ENCODE measurements at places on chromosomes 5 and 9. TPM values are rescaled to one million over a fixed set of nuclear protein-coding genes. Genes with fewer than 3 reads are reported as not detected.

DNA sequence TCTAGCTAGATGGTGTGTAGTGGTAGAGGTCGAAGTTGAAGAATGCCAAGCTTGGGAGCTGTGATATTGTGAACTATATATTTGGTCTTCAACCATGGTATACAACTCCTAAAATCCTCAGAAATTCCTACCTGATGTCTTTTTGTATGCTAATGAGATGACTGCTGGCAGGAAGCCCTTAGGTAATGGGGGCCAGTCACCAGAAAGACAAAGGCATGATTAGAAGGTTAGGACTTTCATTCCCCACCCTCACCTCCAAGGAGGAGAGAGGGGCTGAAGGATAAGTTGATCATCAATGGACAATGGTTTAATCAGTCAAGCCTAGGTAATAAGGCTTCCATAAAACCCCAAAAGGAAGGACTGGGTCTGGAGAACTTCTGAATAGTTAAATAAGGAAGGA, 285.7 kb upstream of the POU5F2 start:
- no peak overlapping the region for H3K4me3 ChIP-seq
- DNase-seq, result no peak
- H3K36me3 ChIP-seq, result no peaks in the 10 kb centered on the region
- H3K4me1 ChIP-seq, result peaks cover 4% of the 10 kb centered on the region
- H3K27me3 ChIP-seq, result no peaks in the 10 kb centered on the region

- no peaks in the 10 kb centered on the region for H3K27me3 ChIP-seq
- no peak for DNase-seq
- H3K36me3 ChIP-seq, result no peaks in the 10 kb centered on the region
- H3K4me1 ChIP-seq, result no peaks in the 10 kb centered on the region
Observed at GRCh38 chr5:175047048-175047447, 322.7 kb downstream of the MSX2 start.

- no peak for DNase-seq
- H3K4me3 ChIP-seq, result no peak overlapping the region
- H3K27me3 ChIP-seq, result no peaks in the 10 kb centered on the region
Observed at GRCh38 chr5:106530150-106530549, 1140.6 kb downstream of the EFNA5 start.

DNA sequence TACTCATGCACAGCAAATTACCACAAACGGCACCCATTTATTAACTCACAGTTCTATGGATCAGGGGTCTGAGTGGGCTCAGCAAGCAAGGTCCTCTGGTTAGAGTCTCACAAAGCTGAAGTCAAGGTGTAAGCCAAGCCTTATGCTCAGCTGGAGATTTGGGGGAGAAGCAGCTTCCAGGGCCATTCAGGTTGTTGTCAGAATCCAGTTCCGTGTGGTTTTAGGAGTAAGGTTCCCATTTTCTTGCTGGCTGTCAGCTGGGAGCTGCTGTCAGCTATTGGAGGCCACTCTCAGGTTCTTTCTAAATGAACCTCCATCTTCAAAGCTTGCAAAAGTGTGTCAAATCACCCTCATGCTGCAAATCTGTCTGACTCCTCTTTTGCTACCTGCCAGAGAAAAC, 17.7 kb downstream of the FCN2 start:
- H3K36me3 ChIP-seq, result no peaks in the 10 kb centered on the region
- peaks cover 13% of the 10 kb centered on the region for H3K4me1 ChIP-seq
- no peak for DNase-seq
- no peak overlapping the region for H3K27ac ChIP-seq
- no peak overlapping the region for H3K4me3 ChIP-seq

- H3K4me1 ChIP-seq, result peaks cover 11% of the 10 kb centered on the region
- H3K27ac ChIP-seq, result no peak overlapping the region
- no peaks in the 10 kb centered on the region for H3K27me3 ChIP-seq
- peak; percentile 48 for DNase-seq
- H3K4me3 ChIP-seq, result no peak overlapping the region
Observed at GRCh38 chr5:112878760-112879159, 17.7 kb downstream of the SRP19 start.

GRCh38 chr9:132946211-132946610, 1.8 kb upstream of the TSC1 start:
- no peak overlapping the region for H3K27ac ChIP-seq
- H3K36me3 ChIP-seq, result no peaks in the 10 kb centered on the region
- no peaks in the 10 kb centered on the region for H3K27me3 ChIP-seq
- H3K4me3 ChIP-seq, result no peak overlapping the region
- no peak for DNase-seq
- peaks cover 27% of the 10 kb centered on the region for H3K4me1 ChIP-seq

DNA sequence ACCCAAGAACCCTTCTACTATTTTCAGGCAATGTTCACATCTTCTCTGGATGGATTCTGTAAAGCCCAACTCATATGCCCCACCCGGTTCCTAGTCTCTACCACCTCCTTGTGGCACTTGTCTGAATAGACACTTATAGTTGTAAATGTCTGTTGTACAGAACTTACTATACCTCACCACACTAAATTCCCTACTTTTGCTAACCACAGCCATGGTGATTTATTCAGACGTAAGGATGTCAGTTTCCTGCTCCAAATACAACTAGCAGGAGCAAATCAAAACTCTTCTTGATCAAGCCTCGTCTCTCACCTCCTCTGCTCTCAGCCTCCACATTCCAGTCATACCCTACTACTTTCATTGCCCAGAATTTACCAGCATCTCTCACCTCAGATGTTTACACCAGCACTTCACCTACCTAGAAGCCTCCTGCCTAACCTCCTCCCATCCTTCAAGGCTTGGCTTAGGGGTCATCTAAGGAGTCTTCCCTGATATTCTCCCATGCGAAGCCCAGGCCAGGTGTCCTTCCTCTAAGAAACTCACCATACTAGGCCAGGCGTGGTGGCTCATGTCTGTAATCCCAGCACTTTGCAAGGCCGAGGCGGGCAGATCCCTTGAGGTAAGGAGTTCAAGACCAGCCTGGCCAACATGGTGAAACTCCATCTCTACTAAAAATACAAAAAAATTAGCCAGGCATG, 75.5 kb downstream of the MAPKAP1 start:
- peak; percentile 56 for DNase-seq
- no peaks in the 10 kb centered on the region for H3K27me3 ChIP-seq
- H3K27ac ChIP-seq, result peak overlapping the region; percentile 77
- H3K4me1 ChIP-seq, result peaks cover 35% of the 10 kb centered on the region
- H3K4me3 ChIP-seq, result no peak overlapping the region
- H3K36me3 ChIP-seq, result no peaks in the 10 kb centered on the region

GRCh38 chr9:119333507-119334229, 35.6 kb downstream of the BRINP1 start:
- DNase-seq, result no peak
- H3K27me3 ChIP-seq, result no peaks in the 10 kb centered on the region
- H3K36me3 ChIP-seq, result no peaks in the 10 kb centered on the region
- no peak overlapping the region for H3K27ac ChIP-seq

GRCh38 chr5:154168395-154168794, 22.1 kb upstream of the GALNT10 start:
- no peaks in the 10 kb centered on the region for H3K4me1 ChIP-seq
- no peaks in the 10 kb centered on the region for H3K36me3 ChIP-seq
- no peaks in the 10 kb centered on the region for H3K27me3 ChIP-seq
- H3K27ac ChIP-seq, result no peak overlapping the region
- no peak for DNase-seq
- H3K4me3 ChIP-seq, result no peak overlapping the region

DNA sequence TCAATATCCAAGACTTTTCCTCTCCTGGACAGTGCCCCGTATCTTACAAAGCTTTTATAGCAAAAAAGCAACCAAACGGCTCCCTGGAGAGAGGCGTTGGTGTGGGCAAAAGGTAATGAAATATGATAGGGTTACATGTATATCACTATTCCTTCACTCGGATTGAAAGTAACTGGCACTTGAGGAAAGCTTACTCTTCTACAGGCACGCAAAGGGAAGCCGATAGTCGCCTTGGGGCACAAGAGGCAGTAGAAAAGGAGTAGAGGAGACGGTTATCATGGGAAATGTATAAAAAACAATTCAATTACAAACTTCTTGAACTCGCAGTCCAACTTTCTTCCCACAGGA, 1.1 kb downstream of the DIAPH1 start:
- no peaks in the 10 kb centered on the region for H3K36me3 ChIP-seq
- H3K4me3 ChIP-seq, result peak overlapping the region; percentile 95
- H3K27me3 ChIP-seq, result no peaks in the 10 kb centered on the region

DNA sequence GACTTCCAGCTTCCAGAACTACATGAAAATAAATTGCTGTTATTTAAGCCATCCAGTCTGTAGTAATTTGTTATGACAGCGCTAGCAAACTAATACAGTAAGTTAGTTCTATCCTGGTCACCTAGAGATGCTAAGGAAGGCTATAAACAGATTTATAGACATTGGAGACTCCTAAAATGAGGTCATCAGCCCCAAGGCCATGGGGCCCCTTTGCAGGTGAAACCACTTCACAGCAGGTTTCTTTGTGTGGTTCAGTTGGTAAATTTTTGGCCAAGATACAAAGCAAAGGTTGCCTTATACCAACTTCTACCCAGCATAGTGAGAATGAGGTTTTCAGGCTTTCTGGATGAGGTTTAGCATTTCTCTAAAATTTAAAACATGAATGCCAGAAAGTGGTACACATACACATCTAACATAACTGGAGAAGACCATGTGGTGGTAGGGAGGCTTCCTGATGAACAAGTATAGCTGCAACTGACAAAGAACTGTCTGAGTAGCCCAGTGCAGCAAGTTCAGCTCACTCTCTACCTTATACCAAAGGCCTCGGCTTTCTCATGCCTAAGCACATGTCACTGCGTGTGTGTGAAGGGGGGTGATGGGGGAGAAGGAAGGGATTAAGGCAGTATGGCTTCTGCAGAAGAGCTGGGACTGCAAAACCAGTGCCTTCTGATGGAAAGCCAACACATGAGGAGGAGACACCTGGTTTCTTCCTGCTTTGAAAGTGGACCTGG, 264.6 kb upstream of the TAS2R1 start:
- H3K27ac ChIP-seq, result peak overlapping the region; percentile 16
- no peaks in the 10 kb centered on the region for H3K4me1 ChIP-seq
- peak; percentile 78 for DNase-seq

DNA sequence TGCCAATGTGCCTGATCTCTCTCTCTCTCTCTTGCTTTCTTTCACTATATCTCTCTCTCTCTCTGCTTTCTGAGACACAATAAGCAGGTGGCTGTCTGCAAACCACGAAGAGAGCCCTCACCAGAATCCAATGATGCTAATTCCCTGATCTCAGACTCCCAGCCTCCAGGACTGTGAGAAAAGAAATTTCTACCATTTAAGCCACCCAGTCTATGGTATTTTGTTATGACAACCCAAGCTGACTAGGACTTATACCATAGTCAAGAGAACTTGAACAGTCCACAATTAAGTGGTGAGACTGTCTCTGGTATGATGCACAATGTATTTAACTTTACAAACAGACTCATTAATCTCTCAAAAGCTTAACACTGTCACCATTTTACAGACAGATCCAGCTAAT, 67.0 kb downstream of the NFIB start:
- H3K4me3 ChIP-seq, result no peak overlapping the region
- DNase-seq, result no peak
- peaks cover 26% of the 10 kb centered on the region for H3K4me1 ChIP-seq
- no peak overlapping the region for H3K27ac ChIP-seq
- no peaks in the 10 kb centered on the region for H3K36me3 ChIP-seq

DNA sequence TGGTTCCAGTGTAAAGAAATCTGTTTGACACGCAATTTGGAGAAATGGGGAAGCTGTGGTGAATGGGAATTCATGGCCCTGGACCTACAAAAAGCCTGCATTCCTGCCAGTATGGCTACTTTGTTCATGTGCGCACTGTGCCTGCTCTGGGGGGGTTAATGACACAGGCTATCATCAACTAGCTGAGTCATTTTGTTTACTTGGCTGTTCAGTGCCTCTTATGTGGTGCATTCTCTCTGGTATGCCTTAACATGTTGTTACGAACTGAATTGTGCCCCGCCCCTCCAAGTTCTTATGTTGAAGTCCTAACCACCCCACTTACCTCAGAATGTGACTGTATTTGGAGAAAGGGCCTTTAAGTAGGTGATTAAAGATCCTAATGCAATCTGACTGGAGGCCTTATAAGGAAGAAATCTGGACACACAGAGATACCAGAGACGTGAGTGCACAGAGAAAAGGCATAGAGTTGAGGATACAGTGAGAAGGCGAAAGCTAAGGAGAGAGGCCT, 20.4 kb upstream of the UBAP1 start:
- H3K36me3 ChIP-seq, result no peaks in the 10 kb centered on the region
- peak; percentile 75 for DNase-seq
- H3K4me1 ChIP-seq, result peaks cover 20% of the 10 kb centered on the region
- no peaks in the 10 kb centered on the region for H3K27me3 ChIP-seq
- H3K4me3 ChIP-seq, result no peak overlapping the region

DNA sequence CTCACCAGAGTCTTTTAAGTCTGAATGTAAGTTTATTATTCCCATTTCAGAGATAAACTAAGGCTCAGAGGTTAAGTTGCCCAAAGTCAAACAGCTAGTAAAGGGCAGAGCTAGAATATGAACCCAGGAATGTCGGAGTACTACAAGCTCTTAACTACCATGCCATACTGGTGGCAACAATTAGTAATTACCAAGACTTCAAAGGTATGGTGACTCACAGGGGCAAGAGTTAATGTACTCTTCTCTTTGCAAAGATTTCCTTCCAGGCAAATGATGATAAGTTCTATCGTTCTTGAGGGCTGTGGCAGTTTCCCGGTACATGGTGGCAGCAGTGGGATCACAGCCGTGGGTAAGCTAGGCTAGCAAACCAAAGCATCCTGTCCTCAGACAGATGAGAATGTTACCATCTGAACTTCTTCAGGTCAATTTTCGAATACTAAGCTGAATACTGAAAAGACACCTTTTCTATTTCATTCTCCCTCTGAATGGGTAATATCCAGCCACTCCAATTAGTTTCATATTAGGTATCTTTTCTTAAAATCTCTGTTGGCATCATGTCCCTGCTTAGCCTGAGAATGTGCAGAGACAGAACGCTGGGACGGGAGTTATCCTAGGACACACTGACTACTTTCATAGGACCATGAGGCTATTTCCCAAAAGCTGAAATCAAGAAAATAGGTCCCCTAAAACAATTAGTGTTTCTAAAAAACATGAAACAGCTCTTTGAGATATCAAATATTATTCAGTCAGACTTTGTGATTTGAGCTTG, 117.0 kb upstream of the NR5A1 start:
- no peaks in the 10 kb centered on the region for H3K27me3 ChIP-seq
- no peak overlapping the region for H3K4me3 ChIP-seq
- H3K27ac ChIP-seq, result no peak overlapping the region
- no peaks in the 10 kb centered on the region for H3K36me3 ChIP-seq

- no peak overlapping the region for H3K4me3 ChIP-seq
- no peaks in the 10 kb centered on the region for H3K27me3 ChIP-seq
- H3K27ac ChIP-seq, result no peak overlapping the region
Observed at GRCh38 chr5:17839848-17840247, 205.6 kb downstream of the TAF11L14 start.

- H3K27ac ChIP-seq, result no peak overlapping the region
- H3K4me1 ChIP-seq, result peaks cover 38% of the 10 kb centered on the region
- H3K4me3 ChIP-seq, result no peak overlapping the region
Observed at GRCh38 chr9:109325089-109325488, 4.2 kb upstream of the EPB41L4B start.

Gene FAM78A
- 0.07 TPM for total RNA-seq

Gene SKP2
- 32.0 TPM for total RNA-seq

Gene PCDHB3
- 0.58 TPM for total RNA-seq

Gene LECT2
- total RNA-seq, result not detected

Gene ZNF608
- 0.95 TPM for total RNA-seq

Gene IFNA4
- total RNA-seq, result not detected

Measured in PC-3 (cell line).